Left lung (tissue), 14 donors: ENCODE measurements at places on chromosomes 2 and 18. TPM values are rescaled to one million over a fixed set of nuclear protein-coding genes. Genes with fewer than 3 reads are reported as not detected.

Gene ANKRD30BL
- not detected for total RNA-seq

DNA sequence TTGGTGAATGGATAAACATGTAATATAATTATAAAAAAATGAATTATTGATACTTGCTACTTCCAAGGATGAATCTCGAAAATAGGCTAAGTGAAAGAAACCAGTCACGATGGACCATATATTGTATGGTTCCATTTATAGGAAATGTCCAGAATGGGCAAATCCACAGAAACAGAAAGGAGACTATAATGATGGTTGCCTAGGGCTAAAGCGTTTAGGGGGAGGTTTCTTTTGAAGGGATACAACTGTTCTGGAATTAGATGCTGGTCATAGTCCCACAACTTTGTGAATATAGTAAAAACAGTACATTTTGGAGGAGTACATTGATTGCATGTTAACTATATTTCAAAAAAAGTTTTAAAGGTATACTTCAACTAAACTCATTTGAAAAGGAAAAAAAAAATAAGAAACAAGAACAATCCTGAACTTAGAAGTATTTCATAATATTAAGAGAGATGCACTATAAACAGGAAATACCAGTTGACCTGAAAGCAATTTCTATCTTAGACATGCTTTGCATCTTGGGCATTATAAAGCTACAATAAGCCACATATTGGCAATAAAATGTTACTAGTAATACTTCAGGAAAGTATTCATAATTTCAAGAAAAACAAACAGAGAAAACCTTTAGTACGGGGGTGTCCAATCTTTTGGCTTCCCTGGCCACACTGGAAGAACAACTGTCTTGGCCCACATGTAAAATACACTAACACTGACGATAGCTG is 130.0 kb downstream of the C2orf74 start:
- DNase-seq: no peak

GRCh38 chr2:56483081-56483480 is 299.3 kb downstream of the CCDC85A start:
- DNase-seq: no peak

Gene CMPK2
- 20.2 TPM for total RNA-seq

- no peak for DNase-seq
Measured at GRCh38 chr2:15861898-15862297, 78.5 kb upstream of the MYCN start.

DNA sequence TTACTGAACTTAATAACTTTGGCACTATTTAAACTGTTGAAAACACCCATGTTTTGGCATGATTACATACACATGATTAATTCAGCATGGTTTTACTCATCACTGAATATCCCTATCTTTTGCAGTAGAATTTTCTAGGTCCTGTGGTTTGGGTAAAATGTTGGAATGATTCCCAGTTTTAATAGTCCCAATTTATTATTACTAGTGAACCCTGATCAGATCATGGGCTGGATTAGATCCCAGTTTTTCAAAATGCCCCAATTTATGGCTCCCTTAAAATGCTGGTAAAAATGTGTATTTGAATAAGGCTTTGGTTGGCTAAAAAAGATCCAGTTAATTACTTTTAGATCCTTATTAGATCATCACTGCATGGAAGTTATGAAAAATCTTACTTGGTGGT is 273.6 kb upstream of the NRP2 start:
- DNase-seq: no peak

DNA sequence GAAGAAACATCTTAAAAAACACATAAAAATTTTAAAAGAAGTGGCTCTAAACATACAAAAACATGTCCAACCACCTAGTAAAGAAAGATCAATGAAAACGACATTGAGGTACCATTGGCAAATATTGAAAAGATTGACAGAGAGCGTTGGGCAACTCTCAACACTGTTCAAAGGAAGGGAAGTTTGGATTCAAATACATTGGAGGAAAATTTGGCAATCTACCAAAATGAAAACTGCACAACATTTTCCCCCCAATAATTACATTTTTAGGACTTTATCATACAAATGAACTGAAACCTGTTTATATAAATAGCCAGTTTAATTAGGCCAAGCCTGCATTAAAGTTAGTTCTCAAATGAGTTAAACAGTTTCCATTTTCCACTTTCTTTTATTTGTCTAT is 758.9 kb downstream of the NRXN1 start:
- no peak for DNase-seq

DNA sequence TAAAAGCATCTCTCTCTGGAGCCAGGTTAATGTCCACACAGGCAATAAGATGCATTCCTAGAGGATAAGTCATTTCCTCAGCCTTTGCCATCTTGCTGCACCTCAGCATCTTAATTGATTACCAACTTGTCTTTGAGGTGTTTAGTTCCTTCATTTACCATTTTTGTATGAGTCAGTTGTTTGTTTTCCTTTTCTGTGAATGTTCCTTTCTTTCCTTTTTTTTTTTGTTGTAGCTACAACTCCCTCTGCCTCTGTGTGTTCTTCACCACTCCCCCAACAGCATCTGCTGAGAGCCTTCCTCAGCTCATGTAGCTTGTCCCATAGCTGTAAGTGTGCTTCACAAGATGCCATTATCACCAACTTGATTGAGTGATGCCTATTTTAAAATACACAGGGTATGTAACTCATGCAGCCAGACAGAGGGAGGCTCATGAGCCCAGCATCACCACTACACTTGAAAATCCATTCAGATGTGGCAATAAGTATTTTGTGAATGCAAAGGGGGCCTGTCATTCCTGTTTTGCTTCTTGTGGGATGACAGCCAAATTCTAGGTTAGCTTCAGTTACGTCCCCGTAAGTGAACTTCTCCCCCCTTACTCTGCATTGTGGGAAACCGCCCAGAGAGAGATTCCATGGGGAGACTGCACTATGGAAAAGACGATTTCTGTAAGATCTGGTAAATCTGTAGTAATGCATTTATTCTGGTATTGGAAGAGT is 315.9 kb upstream of the ZEB2 start:
- DNase-seq: no peak
